Caki2 (cell line): ENCODE measurements at places on chromosomes 13 and 19.

- no peak for DNase-seq
Observed at GRCh38 chr13:92719868-92720267, 506.7 kb upstream of the GPC6 start.

DNA sequence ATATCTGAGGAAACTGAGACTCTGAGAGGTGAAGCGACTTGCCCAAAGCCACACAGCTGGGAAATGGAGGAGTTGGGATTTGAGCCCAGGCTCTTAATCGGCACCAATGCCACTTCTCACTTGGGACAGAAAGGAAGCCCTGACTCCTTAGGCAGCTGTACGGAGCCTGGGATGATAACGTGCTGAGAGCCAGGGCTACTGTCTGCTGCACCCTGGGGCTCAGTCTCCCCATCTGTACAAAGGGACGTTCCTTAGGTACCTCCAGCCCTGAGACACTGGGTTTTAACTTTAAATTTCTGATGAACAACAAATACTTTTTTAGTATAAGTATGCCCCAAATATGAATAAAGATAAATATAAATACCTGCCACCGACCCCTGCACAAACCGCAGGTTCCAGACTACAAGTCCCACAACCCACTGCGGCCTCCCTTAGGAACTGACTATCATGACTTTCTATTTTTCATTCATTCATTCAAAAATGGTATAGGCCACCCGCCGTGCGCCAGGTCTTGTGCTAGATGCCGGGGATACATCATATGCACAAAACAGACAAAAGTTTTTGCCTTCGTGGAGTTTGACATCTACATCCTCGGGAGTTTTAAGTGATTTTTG, 776 bp upstream of the NCLN start:
- peak; percentile 76 for DNase-seq

DNA sequence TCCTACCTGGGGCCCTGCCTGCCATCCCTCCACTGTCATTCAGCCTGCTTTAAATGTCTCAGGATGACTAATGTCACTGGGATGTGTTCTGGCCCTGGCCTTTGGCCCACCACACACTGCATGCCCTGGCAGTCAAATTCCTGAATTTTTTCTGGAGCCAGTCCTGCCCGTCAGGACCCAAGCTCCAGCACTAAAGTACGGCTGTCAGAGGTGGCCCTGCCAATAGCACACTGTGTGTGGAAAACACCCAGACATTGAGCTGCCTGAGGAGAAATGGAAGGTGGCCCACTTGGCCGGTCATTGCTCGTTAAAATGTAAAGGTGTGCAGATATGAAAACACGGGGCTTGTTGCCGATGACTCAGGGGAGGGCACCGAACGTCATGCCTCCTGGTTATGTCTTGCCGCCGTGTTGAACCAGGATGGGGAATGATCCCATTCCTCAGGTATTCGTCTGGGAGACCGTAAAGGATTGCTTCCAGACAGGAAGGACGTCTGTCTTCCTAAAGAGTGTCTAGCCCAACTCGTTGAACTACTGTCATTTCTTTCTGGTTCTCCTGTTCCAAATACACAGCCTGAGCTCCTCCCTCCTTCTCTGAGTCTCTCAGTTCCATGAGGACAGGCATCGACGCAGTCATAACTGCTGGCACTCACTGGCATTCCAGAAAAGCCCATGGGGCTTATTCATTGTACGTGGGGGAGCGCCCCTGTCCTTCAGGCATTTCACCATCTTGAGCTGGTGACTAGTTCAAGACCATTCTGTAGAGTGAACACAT, 40.6 kb downstream of the COL4A2 start:
- peak; percentile 90 for DNase-seq

DNA sequence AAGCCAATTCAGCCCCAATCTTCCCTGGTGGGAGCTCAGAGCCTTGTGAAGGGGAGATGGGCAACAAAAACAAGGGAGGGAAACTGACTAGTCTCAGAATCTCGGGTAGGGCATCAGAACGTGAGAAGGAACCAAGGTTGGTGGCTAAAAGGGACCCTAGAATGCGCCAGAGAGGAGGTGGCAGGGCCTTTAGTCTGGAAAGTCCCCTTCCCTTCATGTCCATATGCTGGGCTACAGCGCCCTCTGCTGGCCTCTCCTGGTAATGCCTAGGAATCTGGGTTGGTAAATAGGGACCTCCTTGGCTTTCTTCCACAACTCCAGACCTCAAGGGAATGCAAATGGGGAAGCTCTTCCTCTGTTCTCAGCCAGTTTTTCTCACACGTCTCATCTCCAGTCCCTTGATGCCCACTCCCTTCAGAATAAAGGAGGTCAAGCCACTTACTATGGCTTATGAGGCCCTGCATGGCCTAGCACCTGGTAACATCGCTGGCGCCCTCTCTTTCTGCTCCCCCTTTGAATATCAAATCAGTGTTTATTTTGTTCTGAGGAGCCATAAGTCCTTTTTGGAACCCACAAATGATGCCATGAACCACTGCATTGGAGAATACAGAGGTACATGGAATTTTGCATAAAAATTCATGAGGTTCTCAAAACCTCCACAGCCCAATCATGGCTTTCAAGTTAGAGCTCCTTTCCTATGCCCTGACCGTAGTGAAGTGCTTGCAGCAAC, 1.4 kb upstream of the CCDC97 start:
- DNase-seq: peak; percentile 91

DNA sequence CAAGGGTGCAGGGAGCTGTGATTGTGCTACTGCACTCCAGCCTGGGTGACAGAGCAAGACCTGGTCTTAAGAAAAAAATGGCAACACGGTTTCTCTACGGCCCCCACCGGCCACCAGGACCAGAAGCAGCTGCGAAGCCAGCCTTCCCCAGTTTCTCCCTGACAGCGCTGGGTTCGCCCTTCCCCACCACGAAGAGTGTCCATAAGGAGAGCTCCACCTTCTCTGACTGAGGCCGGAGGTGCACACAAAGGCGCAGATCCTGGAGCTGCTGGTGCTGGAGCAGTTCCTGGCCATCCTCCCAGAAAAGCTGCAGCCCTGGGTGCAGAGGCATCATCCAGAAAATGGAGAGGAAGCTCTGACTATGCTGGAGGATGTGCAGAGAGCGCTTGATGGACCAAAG, 52.2 kb upstream of the ZNF599 start:
- no peak for DNase-seq

- DNase-seq: no peak
Observed at GRCh38 chr19:10116085-10116865, 3.4 kb downstream of the EIF3G start.

- peak; percentile 44 for DNase-seq
Observed at GRCh38 chr13:20525144-20525600, 485 bp downstream of the CRYL1 start.

DNA sequence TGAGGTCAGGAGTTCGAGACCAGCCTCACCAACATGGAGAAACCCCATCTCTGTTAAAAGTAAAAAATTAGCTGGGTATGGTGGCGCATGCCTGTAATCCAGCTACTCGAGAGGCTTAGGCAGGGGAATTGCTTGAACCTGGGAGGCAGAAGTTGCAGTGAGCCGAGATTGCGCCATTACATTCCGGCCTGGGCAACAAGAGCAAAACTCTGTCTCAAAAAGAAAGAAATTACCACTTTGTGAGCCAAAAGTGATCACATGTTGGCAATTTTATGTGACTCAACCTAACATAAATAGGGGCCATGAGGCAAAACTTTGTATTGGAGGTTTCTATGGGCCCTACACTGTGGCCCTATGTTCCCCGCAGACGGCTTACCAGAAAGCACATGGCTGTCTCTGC, 72.2 kb downstream of the MAP4K1 start:
- DNase-seq: no peak

DNA sequence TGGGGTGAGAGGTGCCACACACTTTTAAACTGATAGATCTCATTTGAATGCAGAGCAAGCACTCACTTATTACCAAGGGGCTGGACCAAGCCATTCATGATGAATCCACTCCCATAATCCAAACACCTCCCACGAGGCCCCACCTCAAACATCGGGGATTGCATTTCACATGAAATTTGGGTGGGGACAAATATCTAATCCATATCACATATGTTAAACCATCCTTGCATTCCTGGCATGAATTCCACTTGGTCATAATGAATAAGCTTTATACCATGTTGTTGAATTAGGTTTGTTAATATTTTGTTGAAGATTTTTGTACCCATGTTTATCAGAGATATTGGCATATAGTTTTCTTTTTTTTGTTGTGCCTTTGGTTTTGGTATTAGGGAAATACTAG, 1198.7 kb upstream of the ATXN8OS start:
- no peak for DNase-seq

- no peak for DNase-seq
Observed at GRCh38 chr19:47757617-47758442, 12.5 kb downstream of the NOP53 start.

- no peak for DNase-seq
Observed at GRCh38 chr13:87553142-87553541, 118.0 kb upstream of the SLITRK5 start.

DNA sequence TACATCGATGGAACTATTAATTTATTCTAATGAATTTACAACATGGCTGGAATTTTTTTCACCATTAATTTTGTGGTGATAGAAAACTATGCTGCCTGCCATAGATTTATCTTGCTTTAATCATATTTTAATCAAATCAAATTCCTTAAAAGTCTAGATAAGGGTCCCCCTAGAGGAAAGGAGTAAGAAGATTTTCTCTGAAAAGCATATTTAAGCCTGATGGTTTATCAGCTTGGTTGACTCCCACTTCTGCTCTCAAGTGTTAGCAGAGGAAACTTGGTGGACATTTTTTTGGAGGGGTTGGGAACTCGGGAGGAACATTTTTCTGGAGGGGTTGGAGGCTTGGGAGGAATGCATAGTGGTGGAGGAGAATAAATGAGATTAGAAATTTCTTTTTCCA, 253.3 kb downstream of the KCNRG start:
- no peak for DNase-seq

- no peak for DNase-seq
Observed at GRCh38 chr13:24680258-24680920, at the start of gene ATP12A. ATP12A (plus strand) TSS chr13:24680408; CDS start chr13:24680744, 336 bp downstream.

DNA sequence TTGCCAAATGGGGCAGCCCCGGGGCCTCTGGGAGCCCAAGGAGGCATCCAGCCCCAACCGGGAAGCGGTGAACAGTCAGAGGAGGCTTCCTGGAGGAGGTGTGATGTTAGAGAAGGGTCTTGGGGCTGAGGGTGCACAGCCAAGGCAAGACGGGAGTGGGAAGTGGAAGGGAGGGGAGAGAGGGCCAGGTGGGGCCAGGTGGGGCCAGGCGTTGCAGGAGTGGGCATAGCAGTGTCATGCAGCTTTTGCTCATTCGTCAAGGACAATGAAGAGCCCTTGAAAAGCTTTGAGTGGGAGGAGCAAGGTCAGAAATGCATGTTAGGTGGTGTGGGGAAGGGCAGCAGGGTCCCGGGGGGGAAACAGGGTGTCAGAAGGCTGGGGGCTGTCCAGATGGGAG, 1.8 kb downstream of the FBN3 start:
- DNase-seq: no peak

DNA sequence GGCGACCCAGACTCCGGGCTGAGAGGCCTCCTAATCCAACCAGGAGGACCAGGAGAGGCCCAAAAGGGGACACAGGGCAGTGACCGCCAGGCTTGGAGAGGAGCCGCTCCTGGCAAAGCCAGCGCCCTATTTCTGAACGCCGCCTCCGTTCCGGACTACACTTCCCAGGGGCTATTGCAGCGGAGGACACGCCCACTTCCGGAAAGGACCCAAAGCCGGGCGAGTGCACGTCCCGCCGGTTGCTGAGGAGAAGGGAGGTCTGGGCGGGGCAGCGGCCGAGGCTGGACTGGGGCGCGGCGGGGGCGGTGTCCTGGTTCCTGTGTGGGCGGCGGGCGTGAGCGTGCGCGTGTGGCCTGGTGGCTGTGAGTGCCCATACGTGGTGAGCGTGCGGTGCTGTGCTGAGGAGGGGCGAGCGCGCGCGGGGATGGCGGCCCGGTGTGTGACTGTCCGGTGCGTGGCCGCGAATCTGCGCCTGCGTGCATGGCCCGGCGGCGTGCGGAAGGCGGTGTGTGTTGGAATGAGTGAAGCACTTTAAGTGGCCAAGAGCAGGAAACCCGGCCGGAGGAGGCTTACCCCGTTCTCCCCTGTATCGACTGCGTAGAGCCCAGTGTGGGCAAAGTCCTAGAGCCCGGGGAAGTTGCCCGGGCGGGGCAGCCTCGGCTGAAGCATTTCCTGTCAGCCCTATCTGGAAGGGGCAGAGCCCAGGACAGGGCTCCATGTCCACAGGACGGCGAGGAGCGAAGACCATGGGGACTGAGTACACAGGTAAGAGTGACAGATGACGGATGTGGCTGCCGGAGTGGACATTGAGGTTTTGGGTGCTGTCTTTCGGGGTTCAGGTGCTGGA, at the start of gene ZNF470:
TSS of gene ZNF470 (plus strand) at position 195 of the 847 bp plus-strand sequence. CDS start 2,844 bp downstream, outside the sequence.
- peak; percentile 96 for DNase-seq
